LNCaP clone FGC (cell line): ENCODE measurements at places on chromosomes 5 and 9.

- DNase-seq, result no peak
Measured at GRCh38 chr5:72476721-72477120, 30.5 kb downstream of the ZNF366 start.

- no peak for DNase-seq
Measured at GRCh38 chr5:163339148-163339547, 98.2 kb upstream of the CCNG1 start.

DNA sequence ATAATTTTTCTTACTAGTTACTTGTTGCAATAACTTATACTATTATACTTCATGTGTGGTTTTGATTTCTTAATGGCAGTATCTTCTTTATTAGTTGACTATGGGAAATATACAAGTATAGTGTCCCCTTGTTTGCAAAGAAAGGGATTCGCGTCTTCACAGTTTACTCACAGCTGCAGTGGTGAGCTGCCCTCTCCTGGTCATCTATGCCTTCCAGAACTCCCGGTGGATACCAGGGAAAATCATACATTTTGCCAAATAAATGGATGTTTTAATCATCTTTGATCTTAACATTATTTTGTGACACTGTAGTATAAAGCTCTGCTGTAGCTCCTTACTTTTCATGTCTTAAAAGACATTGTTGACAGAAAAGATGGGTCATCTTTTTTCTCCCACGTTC is 142.0 kb downstream of the ZCCHC7 start:
- no peak for DNase-seq

GRCh38 chr5:88680253-88681132 is 202.5 kb downstream of the MEF2C start:
- no peak for DNase-seq

DNA sequence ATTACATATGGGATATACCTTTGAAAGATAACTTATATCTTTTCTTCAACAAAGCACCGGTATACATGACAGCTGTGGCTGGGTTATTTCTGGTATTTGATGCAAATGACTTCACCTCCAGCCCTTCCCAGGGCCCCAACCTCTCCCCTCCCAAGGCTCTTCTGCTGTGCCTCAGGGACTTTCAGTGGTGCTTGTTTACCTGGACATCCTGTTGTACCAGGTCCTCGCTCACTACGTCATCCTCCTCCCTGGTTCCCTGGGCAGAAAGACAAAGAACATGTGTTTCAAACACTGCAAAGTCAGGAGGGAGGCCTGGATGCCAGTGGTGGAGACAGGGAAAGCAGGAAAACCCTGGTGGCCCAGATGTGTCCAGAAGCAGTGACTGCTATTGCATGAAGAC is 23.4 kb downstream of the ANXA6 start:
- no peak for DNase-seq

DNA sequence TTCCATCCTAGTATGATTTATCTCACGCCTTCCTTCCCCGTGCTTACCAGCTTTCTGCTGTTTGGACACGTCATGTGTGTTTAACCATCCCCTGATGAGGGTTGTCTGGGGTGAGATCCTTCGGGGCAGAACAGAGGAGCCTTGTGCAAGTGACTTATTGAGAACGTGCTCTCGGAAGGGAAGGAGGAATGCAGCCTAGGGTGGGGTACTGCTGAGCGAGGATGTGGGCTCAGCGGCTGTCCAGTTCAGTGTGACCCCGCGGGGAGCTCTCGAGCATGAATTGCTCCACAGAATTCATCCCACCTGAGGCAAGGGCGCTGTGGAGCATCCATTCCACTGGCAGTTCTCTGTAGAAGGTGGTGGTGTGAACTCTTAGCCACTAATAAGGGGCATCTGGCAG is 4.0 kb downstream of the MYOZ3 start:
- DNase-seq, result no peak

DNA sequence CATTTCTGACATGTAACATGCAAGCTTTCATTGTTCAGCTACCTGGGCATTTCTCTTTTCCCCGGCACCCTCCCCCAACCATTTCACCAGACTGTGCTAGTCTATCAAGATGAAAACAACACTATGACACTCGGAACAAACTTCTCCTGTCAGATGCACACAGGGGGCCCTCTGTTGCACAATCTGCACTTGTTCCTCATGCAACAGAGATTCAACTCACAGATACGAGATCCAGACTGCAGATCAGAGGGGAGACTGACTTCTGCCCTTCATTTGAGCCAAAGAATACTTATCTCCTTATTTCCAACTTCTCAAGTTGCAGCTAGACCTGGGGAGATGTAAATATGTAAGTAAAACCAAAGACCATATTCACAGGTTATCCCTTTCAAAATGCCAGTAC is 15.7 kb upstream of the FST start:
- no peak for DNase-seq

DNA sequence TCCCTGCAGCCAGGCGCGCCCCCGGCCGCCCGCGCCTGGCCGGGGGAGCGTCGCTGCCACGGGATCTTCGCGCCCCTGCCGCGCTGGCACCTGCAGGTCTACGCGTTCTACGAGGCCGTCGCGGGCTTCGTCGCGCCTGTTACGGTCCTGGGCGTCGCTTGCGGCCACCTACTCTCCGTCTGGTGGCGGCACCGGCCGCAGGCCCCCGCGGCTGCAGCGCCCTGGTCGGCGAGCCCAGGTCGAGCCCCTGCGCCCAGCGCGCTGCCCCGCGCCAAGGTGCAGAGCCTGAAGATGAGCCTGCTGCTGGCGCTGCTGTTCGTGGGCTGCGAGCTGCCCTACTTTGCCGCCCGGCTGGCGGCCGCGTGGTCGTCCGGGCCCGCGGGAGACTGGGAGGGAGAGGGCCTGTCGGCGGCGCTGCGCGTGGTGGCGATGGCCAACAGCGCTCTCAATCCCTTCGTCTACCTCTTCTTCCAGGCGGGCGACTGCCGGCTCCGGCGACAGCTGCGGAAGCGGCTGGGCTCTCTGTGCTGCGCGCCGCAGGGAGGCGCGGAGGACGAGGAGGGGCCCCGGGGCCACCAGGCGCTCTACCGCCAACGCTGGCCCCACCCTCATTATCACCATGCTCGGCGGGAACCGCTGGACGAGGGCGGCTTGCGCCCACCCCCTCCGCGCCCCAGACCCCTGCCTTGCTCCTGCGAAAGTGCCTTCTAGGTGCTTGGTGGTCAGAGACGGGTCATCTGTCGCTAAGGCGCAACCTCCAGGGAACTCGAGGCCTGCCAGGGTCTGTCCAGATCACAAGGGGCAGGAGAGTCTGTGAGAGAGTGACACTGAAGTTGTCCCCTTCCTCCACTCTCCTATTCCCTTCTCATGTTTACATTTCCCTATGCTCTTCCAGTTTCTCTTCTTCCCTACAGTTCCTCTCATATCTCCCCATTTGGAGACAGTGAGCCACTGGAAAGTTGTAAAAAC is 1.3 kb downstream of the GPR150 start:
- DNase-seq, result no peak

- DNase-seq, result no peak
Measured at GRCh38 chr5:143372187-143372829, 31.2 kb downstream of the NR3C1 start.

DNA sequence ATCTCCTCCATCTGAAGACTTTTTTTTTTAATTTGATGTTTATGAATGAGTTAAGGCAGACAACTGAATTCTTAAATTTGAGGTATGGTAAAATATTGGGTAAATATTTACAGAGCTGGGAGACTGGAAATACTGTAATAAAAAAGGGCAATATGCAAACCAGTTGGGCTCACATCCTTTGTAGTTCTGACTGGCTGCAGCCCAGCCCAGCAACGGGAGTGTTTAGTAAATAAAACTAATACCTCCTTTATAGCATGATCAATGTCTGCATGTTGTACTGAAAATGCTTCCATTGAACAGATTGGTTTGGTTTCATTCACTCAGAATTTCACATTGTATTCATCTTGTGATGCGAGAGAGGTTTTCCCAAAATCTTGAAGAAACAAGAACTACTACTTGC is 365.0 kb downstream of the DMRT2 start:
- no peak for DNase-seq

- no peak for DNase-seq
Measured at GRCh38 chr9:97394881-97395280, 17.0 kb upstream of the TDRD7 start.

GRCh38 chr5:85670417-85670816 is 947.3 kb upstream of the COX7C start:
- no peak for DNase-seq

DNA sequence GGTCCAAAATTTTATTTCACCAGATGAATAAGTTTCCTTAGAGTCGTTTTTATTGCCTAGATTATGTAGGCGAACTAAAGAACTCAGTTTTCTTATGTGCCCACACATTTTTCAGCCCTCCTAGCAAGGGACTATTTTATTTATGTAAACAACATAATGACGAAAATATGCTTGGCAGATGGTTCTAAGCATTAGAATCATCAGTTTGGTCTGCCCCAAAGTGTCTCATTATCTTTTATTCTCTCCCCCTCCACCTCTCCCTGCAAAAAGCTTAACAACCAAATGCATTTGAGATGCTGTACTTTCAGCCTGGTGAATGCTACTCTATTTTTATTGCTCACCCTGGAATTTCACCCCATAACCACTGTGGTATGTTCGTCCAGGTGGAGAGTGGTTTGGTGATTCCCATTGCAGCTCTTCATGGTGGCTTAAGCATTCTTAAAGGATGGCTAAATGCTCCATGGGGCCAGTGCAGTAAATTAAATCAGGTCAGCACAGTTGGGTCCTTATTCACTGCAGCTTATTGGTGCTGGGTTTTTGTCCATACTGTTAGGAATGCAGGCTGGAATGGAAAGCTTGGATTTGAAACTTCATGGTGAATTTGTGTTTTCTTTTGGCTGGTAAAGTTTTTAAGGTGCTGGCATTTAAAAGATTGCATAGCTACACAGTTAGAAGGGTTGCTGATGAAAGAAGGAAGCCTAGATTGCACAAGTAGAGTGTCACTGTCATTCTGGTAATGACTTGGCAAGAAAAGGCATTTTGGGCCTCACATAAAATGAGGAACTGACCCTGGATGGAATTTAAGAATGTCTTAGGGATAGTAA is 39.2 kb downstream of the TLE4 start:
- DNase-seq, result no peak

GRCh38 chr9:113355040-113355596 is 5.8 kb downstream of the BSPRY start:
- DNase-seq, result no peak

- no peak for DNase-seq
Measured at GRCh38 chr9:95030920-95031642, 286.4 kb downstream of the FANCC start.

DNA sequence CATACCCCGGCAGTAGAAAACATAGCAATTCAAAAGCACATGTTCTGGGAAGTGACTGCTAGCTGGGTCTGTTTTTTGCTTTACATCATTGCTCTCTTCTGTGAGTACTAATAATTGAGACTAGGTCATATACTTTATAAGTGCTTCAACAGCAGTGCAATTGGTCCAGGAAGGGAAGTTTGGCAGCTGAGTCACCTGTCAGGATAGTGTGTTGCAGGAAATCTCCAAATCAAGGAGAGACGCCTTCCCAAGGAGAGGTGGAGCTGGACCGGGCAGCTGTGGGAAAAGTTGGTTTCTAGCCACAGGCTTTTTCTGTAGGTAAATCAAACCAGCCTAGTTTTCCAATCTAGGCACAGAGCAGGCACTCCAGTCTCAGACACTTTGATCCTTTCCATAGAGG is 330.1 kb downstream of the ENC1 start:
- DNase-seq, result no peak

DNA sequence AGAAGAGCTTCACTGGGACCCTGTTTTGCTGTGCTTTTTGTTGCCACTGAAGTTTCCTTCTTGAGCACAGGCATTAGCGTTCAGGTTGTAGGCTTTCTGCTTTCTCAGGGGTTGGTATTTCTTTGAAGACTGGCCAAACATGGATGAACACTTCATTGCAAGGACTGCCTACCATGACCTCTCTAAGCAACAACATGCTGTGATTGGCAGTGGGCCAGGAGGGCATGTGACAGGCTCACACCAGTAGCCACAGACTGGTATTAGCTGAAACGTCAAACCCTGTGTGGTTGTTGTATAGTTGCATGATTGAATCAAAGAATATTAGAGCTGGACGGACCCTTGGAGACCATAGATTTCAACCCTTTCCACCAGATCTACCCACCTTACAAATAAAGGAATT is 20.0 kb upstream of the MLANA start:
- DNase-seq, result no peak

DNA sequence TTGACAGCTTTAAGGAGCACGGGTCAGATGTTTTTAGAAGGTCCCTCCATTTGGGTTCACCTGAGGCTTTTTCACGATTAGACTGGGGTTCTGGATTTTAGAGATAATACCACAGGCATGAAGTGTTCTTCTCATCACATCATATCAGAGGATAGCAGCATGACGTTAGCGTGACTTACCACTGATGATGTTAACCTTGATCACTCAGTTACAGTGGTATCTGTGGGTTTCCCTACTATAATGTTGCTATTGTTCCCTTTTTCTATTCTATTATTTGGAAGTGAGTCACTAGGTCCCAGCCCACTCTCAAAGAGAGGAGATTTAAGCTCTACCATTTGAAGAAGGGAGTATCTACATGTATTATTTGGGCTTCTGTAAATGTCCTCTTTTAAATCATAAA is 300.0 kb downstream of the MAST4 start:
- DNase-seq, result no peak

DNA sequence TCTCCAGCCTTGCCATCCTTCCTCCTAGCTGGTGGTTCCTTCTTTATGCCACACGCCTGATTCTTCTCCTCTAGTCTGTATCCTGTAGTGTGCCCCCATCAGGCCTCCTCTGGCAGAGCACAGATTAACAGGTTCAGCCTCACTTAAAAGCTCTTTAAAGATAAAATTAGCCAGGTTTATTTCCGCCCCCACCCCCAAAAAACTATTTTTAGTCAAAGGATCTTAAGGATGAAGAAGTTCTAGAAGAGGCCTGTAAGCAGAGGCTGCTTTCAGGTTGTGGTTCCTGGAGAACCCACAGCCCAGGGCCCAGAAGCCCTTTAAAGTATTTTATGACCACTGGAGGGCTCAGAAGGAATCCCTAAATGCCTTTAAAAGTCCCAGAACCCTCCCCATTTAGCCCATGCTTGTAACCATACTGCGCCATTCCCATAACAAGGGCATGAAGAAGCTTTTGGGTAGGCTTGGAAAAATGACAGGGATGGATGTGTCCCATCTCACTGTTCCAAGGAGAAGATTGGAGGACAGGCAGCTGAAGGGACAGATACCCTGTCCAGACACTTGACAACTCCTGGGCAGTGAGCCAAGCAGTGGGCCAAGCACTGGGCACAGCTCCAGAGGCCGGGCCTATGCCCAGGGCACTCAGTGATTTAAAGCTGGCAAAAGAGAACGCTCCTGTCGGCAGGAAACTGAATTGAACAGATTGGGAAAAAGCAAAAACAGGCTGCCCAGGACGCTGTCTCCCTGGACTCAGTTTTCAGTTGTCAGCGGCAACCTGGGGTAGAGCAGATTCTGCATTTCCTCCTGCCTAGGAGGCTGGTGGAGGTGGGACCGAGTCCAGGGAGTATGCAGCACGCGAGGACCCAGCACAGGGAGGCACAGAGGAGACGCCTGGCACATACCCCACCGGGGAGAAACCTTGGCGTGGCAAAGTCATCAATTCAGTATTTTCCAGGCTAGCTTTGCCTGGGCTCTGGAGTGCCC is 106.3 kb upstream of the SSBP2 start:
- peak; percentile 33 for DNase-seq

GRCh38 chr5:52015760-52016159 is 632.5 kb downstream of the ISL1 start:
- DNase-seq, result no peak
